ENCODE measurements at places on chromosomes 3 and 15.
A peak's percentile ranks its signal among the peaks of the same experiment; 100 is the strongest.

DNA sequence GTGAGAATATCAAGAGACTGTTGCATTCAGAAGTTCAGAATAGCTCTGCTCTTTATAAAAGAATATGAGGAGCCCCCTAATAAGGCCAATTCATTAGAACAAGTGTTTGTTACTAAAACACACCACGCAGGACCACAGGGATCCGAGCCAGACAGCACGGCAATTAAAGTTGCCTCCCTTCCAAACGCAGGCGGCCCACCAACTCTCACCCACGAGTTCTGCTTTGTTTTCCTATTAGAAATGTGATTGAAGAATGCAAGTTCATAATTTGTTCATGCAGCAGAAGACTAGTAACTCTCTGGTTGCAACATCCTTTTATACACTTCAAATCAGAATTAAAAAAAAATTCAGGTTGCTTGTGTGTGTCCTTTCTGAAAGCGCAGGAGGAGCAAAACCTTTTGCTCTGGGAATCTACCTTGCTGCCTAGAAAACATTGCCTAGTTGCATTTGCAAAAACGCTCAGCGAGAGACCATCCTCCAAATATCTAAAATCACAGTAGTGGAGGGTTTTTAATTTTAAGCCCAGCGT, 1044.1 kb upstream of the NR2F2 start:
- DNase-seq: peak; percentile 38

- DNase-seq: no peak
Observed at GRCh38 chr15:80904998-80905397, 84.6 kb downstream of the MESD start.

DNA sequence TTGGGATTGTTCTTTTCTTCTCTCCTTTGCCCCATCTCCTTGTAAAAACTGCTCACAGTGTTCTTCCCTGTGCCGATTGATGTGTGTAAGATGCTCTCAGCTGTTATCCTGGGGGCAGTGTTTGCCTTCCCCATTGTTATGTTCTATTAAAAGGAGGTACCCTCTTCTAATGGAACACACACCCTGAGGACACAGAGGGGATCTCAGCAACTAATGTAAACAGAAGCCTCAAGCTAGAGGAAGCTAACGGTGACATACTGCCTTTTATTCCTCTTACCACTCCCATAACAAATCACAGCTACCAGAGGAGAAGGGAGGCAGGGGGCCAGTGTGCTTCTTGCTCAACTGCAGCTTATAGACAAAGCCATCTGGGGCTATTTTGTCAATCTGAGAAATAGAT, 2.2 kb downstream of the TAGLN3 start:
- no peak for DNase-seq

DNA sequence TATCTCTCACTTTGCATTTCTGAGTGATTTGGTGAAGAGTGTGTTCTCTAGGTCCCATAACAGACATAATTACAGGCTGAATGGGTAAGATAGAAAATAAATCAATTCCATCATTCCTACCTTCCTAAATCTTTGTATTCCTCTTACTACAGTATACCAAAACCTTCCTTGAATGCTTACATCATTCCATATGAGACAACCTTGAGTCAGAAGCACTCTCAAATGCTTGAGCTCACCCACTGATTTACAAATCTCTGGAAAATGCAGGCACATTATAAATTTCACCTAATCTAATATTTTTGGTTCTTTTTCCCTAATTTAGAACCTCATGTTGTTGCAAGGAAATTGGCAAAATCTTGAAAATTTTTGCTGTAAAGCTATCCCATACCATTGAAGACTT, 239.1 kb downstream of the CBLB start:
- no peak for DNase-seq

DNA sequence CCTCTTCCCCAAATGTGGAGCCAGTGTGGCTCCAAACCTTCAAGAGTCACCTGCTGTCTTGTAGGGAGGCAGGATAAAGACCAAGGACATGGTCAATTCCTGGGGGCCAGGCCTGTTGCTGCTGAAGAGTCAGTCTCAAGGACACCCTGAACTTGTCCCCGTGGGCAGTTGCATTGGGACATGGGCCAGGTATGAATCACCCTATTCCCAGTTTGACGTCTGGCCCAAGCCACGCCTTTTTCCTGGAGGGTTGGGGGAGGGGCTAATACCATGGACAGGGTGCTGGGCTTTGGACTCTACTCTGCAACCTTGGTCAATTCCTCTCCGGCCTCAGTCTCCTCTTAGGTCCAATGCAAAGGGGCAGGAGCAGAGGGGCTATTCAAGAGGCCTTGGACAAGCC, 10.4 kb downstream of the ATP2B2 start:
- peak; percentile 20 for DNase-seq

DNA sequence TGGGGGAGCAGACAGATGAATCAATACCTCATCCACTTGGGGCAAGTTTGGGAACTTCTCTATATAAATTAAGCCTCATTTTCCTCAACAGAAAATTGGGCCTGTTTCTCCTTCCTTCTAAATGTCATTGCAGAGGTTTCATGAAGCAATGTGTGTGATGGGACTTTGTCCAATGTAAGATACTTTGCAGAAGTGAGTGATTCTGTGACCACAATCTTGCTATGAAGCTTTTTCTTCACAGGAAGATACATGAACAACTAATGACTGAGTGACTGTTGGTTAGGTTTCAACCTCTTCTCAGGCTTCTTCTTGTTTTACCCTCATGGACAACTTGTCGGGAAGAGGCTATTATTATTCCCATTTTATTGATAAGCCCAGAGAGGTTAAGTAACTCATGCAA, 11.0 kb downstream of the TMEM45A start:
- no peak for DNase-seq

DNA sequence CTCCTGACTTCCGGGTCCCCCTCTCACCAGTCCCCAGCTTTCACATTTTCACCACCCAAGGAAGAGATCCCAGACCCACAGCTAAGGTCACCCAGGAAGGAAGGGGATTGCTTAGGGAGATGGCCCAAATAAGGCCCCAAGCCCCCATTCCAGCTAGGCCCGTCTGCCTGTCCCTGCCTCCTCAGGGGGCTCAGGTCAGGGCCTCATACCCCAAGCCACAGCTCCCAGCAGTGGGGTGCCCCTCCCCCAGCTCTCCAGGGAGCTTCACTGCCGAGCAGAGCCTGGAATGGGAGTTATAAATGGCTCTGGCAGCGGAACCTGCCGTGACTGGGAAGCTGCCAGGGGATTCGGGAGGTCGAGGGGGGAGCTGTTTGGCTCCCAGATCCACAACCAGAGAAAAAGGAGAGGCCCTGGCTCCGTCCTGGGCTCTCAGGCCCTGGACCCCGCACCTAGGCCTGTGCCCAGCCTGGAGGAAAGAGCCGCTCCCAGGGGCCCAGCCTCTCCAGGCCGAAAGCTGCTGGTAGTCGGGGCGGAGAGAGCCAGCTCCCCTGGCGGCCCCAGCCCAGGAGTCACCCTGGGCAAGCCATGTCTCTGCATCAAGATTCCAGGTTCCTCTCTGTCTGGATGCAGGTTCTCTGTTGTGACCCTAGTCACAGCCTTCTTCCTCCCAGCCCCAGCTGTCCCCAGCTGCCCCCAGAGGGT, 550 bp downstream of the CCDC9B start:
- peak; percentile 67 for DNase-seq

GRCh38 chr15:72057548-72058091, 60.3 kb downstream of the MYO9A start:
- DNase-seq: peak; percentile 12

DNA sequence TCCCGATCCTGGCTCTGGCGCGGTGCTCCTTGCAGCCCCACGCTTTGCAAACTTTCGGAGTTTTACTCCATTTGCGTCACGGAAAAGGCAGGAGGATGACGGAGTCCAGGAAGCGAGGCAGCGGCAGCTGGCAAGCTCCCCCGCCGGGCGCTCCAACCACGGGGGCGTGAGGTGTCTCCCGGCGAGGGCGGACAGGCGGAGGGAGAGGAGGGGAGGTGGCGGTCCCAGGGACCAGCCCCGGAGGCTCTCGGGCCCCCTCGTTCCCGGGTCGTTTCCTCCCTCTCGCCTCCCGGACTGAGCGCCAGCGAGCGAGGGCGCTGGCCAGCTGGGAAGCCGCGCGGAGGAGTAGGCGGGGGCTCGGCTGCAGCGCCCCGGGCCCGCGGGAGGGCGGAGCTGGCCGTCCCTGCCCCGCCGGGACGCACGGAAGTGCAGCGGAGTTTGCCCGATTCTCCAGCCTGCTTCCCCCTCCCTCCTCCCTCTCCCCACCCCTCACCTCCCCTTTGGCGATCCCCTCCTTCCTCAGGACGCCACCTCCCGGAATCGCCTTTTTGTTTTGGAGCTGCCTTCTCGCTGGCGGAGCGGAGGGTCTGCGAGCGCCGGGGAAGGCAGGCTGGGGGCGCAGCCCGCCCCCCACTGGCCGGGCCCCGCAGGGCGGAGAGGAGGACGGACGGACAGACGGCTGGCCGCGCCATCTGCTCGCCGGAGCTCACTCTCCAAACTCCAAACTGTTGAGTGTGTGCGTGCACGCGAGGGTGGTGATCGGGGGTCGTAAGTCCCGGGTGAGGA, at the start of gene SNX33:
SNX33 (plus strand) TSS at position 543 of the 786 bp plus-strand sequence. CDS start 1,191 bp downstream, outside the sequence.
- DNase-seq: peak; percentile 76

- DNase-seq: peak; percentile 61
Observed at GRCh38 chr3:24773798-24774197, 279.1 kb upstream of the THRB start.

DNA sequence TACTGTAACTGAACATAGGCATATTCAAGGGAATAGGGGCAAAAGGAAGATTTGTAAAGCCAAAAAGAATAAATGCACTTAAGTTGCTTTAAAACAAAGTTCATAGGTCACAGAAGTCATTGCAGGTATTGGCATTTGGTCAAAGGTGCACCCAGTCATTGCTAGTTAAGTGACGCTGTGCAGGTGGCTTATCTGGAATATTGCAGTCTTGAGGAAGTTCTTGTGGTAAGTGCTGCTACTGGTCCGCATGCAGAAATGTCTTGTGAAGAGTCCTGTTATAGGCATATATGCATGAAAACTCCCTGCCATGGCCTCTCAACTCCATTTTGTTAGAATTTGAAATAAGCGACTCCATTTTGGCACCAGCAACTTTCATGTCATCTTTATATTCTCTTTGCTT, 293.1 kb downstream of the GBE1 start:
- no peak for DNase-seq

DNA sequence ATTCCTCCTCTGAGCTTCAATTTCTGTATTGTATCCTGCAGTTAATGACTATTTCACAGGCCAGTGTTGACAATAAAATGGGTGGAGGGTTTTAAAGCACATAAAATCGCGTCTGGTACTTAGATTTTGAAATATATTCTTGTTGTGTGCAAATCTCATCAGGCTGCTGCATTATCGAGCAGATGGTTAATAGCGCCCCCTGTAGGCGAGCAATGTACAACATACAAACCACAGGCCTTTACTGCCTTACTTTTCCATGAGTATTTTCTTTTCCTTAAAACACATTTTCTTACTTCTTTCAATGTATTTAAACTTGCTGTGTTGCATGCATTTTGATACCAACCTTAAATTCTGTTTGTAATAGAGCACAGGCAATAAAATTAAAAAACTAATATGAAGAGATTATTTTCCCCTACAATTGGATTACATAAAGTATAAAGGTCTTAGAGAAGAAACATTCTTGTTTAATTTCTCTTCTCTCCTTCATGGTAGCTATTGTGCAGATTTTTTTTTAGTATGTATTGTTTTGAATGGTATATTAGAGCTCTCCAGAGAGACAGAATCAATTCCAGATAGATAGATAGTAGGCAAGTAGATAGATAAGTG, 608.4 kb downstream of the CADM2 start:
- peak; percentile 29 for DNase-seq

DNA sequence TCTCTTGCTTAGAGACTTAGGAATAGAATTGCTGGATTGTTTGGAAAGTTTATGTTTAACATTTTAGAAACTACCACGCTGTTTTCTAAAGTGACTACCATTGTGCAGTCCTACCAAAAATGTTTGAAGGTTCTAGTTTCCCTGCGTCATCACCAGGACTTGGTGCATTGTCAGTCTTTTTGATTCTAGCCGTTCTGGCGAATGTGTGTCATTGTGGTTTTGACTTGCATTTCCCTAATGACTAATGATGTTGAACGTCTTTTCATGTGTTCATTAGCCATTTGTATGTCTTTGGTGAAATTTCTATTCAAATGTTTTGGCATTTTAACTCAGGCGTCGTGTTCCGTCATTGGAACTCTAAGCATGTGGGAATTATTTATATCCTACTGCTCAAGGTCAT, 58.0 kb downstream of the CHD2 start:
- no peak for DNase-seq

DNA sequence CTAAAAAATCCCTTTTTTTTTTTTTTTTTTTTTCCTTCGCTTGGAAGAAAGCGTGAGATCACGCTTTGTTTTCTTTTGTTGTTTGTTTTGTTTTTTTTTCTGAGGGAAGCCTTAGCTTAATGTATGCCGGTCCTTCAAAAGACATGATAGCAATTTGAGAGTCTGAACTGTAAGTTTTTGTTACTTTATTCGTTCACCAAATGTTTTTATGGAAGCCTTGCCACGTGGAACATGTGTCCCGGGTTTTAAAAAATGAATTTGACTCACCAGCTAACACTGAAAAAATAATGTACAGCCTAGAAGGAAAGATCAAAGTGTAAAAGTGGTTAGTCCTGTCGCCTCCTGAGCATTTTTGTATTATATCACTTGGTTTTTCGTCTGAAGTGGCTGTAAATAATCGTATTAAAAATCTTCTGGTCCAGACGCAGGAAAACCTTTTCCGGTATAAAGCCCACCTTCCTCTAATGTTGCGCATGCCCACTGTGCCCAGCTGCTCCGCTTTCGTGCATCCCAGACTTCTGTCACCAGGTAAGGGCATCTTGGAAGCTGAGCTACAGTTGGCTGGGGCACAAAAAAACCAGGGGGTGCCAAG, 795 bp upstream of the MYNN start:
- DNase-seq: peak; percentile 88

GRCh38 chr3:127834771-127835170, 12.5 kb upstream of the MGLL start:
- DNase-seq: no peak

DNA sequence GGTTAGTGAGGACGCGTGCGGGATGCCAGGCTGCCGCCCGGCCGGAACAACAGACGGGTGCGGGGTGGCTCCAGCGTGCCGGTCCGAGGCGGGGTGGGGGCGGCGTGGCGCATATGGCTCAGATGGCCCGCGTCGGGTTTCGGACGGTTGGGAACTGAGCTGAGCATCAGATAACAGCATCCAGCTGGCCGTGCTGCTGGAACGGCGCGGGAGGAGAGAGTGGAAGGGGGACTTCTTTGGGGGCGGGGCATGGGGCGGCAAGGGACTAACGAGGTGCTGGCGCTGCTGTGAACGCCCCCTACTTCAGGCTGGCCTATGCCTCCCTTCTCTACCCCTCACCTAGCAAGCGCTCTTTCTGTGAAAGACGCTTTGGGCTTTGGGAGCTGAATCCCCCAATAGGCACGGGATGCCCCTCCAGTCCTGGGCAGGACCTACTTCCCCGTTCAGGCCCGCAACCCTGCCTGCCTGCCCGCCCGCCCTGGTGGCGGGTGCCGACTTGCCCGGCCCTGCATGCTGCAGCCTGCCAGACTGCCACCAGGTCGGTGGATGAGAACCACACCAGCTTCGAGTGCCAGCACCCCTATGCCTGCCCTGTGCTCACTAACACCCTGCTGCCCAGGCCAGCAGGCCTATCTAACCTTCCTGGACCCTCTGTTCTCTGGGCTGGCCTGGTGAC, 542 bp downstream of the INKA1 start:
- peak; percentile 69 for DNase-seq
